ENCODE measurements at places on chromosomes 11 and 22.
A peak's percentile ranks its signal among the peaks of the same experiment; 100 is the strongest.

GRCh38 chr11:67614730-67615714, 8.3 kb downstream of the NDUFV1 start:
- DNase-seq, result peak; percentile 27

DNA sequence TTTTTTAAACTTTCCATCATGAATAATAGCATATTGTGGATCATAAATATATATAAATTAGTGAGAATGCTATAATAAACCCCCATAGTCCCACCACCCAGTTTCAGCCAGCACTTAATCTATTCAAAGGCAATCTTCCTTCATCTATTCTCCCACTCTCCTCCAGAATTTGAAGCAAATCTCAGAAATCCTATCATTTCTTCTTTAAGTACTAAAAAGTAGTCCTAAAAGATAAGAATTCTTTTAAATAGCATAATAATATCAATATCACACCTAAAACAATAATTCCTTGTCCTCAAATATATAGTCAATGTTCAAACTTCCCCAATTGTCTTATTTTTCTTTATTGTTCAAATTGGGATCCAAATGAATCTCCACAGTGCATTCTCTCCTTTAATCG, 24.6 kb upstream of the ROBO3 start:
- DNase-seq, result no peak

DNA sequence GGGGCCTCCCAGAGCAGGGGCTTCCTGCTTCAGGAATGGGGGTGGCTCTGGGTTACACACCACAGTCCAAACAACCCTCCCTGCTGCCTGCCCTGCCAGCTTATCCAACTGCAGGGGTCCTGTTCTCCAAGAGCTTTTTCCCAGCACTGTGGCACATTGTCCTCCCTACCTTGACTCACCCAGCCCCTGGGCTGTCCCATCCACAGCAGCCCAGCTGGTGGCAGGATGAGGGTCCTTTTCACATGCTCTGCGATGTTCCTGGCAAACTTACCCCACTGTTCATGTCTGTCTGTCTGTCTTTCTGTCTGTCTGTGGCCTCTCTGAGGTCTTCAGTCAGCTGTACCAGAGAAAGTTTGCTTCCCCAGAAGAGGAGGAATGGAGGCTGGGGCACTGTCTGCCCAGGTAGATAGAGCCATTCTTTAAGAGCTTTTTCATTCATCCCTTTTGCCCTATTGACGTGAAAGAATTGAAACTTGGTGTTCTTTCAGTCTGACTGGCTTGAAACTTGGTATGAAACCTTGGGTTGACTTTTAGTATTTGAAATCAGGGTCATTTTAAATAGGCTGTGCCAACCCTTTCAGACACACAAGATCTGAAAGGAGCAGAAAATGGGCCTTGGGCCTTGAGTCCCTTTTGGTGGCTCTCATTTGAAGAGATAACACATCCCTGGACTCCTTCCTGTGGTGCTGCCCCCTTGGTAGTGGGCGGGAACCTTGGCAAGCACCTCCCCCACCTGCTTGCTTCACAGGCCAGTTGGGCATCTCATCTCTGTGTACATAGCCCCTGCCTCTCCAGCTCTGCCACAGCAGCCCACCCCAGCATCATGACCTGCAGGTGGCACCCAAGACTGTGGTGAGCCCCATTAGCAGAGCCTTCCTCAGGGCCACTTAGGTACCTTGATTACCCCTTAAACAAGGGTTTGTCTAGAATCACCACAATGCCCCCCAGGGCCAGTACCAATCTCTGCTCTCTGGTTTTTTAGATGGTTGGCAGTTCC, 74.6 kb upstream of the SUSD2 start:
- peak; percentile 66 for DNase-seq

DNA sequence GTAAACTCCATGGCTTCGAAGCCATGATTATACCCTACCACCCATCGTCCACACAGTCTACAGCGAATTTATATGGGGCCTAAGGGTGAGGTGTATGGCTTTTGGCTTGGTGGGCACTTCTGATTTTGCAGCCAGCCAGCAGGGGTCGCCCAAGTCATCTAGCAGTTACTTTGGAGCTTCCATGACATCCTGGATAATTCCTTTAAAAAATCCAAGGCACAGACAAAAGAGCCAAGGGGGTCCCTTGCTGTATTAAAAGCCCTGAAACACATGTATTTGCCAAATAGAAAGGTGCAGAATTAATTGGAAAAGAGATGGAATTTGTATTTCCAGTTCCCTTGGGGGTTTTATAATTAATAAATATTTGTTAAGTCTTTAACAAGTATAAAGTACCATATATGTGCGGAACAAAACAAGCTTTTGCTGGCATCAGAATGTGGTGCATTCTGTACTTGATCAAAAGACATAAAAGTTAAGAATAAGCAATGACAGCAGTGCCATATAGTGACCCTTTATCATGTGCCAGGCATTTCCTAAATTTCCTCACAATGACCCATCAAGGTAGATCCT, 132.8 kb upstream of the PITPNB start:
- no peak for DNase-seq

DNA sequence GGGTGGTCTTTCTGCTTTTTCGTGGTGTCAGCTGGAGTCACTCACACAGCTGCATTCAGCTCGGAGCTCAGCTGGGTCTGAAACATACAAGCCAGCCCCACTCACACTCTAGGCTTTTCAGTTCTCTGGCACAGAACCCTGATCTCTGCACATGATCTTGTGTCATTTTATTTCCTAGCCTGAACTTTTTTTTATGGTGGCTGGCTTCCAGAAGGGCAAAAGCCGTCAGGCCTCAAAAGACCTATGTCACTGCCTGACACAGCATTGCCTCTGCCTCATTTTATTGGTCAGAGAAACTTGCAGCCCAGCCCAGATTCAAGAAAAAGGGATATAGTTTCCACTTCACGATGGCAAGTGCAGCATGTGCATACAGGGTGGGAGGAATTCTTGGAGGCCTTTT, 117.8 kb downstream of the NTM start:
- no peak for DNase-seq

DNA sequence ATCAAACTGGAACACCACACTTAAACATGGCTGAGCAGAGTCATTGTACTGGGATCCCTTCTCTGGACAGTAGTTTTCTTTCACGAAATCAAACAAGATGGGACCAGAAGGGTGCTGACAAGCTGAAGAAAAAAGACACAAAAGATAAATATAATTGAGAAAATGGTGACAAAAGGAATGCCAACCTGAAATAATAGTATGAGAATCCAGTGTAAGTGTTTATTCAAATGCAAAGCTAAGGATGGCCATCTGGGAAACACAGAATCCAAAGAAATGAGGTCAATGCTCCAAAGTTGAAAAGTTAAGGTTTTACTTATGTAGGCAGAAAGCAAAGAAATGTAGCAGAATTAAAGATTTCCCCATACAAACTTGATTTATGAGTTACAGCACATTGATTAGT, 5.3 kb upstream of the OR52E5 start:
- no peak for DNase-seq

GRCh38 chr11:6531267-6531752, 34.2 kb downstream of the DNHD1 start:
- DNase-seq, result peak; percentile 66

DNA sequence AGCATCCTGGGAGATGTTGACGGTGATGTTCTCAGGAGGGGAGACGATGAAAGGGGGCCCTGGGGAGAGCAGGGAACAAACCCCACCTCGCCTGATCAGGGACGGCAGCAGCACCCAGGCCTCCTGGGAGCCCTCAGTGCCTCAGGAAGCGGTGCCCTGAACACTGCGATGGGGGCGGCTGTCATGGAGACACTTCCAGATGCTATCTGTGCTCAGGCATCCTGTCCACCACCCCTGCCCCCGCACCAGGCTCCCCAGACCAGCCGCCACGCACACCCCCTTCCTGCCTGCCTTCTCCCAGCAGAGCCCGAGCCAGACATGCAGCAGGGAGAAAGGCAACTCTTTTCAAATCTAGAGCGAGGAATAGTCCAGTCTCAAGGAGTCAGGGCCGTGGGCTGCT, 20.6 kb downstream of the IGSF9B start:
- DNase-seq, result no peak

GRCh38 chr22:36456464-36456845, 25.0 kb downstream of the TXN2 start:
- no peak for DNase-seq

GRCh38 chr22:44288913-44289312, 23.8 kb downstream of the SHISAL1 start:
- no peak for DNase-seq

DNA sequence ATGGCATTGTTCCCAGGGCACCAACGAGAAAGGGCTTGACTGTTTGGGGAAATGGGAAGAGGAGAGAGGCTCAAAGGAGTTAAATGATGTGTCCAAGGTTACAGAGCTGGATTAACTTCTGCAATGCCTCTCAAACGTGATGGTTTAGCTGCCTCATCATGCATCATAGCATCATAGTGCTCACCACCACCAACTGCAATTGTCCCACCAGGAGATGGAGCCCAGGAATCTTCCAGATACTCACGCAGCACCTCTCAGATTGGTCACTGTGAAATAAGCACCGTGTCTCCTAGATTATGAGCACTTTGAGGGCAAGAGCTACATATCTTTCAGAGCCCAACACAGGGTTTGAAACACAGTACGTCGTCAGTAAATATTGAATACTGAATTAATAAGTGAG, 69.2 kb downstream of the PRSS23 start:
- DNase-seq, result no peak

- peak; percentile 4 for DNase-seq
Observed at GRCh38 chr11:28697920-28698827, 590.0 kb downstream of the METTL15 start.

DNA sequence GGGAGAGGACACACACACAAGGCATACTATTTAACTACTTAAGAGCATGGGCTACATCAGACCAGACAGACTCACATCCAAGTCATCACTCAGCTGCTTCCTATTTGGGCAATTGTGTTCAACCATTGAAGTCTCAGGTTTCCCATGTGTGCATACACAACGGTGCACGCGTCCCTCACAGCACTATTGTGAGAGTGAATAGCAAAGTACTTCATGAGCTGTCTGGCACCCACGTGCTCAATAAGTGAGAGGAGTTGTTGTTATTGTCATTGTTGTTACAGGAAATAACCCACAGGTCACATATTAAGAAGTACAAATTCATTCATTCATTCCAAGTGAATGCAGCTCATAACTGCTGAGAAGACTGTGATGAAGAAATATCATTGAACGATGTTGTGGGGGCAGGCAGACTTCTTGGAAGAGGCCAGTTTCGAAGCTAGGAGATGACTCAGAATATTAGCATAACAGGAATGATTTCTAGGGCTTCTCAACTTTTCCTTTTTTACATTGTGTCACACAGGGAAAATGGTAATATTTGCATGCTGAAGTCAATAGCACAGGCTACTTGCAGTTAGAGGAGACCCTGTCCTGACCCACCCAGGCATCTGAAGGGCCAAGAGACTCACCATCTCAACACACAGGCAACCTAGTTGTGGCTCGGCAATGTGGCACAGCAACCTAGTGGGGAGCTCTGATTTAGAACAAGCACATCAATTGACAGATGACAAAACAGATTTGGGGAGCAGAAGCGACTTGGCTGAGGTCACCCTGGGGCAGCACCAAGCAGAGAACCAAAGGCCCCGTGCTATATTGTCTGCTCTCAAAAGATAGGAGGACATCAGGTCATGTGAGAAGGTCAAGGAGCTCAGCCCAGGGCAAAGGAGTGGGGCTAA, 606.0 kb downstream of the BUD13 start:
- DNase-seq, result no peak
